COR-L47 (cell line): ENCODE measurements at places on chromosomes 16 and 17.

DNA sequence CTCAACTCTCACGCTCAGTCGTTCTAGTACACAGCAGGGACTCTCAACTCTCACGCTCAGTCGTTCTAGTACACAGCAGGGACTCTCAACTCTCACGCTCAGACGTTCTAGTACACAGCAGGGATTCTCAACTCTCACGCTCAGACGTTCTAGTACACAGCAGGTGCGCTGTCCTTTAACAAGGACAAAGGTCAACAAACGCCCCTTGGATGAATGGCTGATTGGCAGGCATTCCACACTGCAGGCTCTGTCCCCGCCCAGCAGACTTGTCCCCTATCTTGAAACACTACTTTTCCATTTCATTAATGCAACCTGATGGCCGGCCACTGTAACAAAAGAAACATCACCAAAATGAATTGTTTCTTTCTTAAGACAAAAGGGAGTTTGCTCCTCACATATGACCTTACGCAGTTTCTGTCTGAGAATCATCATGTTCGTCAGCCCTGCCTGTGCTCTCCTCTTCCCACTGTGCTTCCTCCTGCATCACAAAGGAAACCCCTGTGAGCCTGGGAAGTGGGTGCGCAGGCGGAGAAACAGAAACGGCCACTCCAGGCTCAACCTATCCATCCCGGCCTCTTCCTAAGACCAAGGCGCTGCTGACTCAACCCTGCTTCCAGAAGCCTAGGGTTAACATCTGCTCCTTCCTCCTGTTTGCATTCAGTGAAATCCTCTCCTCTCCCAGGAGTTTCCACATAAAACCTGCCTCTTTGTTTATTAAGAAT is 59.8 kb downstream of the ANKRD11 start:
- no peak for DNase-seq

DNA sequence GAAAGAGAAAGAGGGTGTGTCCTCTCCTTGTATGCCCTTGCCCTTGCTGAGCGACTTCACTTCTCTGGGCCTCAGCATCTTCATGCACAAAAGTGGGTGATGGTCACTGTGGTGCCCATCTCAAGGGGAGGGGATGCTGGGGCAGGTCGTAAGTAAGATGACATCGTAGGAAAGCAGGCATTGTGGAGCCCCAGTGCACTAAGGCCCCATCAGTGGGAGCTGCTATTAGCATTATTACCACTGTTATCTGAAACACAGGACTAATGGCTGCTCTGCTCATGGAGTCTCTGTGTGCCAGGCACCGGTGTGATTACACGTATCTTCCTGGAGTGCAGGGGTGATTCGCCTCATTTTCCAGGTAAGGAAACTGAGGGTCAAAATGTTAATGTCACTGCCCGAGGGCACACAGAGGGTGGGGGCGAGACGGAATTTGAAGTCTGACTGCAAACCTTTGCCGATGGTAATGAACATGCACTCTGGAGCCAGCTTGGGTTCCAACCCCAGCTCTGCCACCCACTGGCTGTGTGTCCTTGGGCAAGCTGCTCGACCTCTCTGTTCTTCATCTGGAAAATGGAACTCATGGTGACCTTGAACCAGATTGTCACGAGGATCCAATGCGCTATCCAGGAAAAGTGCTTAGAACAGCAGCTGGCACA is 63.2 kb upstream of the GSE1 start:
- no peak for DNase-seq

GRCh38 chr16:72480911-72481310 is 309.0 kb upstream of the PMFBP1 start:
- DNase-seq = no peak

DNA sequence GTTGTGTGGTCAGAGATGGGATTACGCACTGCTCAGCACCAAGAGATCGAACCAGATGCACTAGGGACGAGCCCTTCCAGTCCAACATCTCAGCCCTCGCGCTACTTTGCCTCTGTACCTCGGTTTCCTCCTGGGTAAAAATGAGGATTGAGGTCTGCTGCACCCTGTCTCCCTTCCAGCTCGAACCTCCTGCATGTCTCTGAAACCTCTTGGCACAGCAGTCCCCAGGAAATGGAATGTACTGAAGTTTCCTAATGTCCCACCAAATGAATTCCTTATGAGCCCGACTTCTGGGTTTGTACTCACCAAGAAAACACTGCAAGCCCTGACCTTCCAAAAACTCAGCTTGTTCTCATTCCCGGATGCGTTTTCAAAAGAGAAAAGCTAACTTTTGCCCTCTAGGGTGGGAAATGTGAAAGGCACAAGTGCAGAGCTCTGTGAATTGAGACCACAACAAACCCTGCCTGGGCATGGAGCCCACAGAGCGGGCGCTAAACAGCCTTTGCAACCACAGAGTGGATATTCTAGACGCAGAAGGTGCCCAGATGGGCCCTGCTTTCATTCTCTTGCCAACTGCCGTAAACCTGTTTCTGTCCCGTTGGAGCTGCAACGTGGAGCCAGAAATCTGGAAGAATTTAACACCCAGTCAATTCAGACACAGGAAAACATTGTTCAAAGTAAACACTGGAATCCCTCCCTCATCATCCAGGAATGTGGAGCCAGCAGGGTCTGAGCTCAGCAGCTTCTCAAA is 10.3 kb downstream of the CDRT4 start:
- DNase-seq = no peak

DNA sequence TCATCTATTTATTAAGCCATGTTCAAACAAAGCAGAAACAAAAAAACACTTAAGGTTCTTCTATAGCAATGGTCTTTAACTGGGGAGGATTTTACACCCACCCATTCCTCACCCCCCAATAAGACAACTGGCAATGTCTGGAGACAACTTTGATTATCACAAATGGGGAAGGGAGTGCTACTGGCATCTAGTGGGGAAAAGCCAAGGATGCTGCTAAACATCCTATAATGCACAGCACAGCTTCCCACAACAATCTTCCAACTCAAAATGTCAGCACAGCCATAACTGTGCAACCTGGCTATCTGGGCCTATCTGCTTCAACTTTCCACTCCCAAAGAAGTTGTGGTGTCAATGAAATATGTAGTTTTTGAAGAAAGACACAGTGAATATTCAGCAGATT is 1044.4 kb downstream of the CDH8 start:
- no peak for DNase-seq

DNA sequence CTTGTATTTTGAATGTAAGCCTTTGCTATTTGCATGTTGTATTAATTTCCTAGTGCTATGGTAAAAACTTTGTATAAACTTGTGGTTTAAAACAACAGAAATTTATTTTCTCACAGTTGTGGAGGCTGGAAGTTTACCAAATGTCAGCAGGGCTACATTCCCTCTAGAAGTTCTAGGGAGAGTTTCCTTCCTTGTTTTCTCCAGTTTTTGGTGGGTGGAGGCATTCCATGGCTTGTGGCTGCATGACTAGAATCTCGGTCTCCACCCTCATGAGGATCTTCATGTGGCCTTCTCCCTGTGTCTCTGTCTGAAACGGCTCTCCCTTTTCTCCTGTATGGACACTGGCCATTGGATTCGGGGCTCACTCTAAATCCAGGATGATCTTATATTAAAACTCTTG is 482.2 kb upstream of the GOT2 start:
- DNase-seq = no peak

- no peak for DNase-seq
Measured at GRCh38 chr16:74999219-74999608, 390 bp downstream of the ZNRF1 start.

- peak; percentile 92 for DNase-seq
Measured at GRCh38 chr16:648781-649589, at the start of gene WDR90. Gene WDR90, plus strand, starts transcription at chr16:649365. Its CDS starts 52 bp downstream, at chr16:649417.

- DNase-seq = no peak
Measured at GRCh38 chr17:74408262-74408661, 23.6 kb upstream of the GPRC5C start.

- no peak for DNase-seq
Measured at GRCh38 chr17:6427279-6427781, 7.6 kb downstream of the AIPL1 start.

DNA sequence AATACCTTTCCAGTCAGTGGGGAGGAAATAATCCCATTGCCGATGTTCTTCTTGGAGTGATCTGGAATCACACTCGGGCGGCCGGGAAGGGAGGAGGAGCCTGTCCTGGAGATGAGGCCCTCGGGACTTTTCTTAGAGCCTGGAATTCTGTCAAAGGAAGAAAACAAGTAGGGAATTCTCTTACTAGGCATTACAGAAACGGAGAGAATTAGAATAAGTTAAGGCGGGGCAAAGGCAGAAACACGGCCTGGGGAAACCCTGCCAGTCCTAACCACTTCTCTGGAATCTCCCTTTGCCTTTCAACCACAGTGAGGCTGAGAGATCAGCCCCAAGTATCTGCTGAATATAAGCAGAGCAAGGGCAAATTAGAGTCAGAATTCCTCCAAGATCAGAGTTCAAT is 27.8 kb downstream of the USP36 start:
- no peak for DNase-seq

DNA sequence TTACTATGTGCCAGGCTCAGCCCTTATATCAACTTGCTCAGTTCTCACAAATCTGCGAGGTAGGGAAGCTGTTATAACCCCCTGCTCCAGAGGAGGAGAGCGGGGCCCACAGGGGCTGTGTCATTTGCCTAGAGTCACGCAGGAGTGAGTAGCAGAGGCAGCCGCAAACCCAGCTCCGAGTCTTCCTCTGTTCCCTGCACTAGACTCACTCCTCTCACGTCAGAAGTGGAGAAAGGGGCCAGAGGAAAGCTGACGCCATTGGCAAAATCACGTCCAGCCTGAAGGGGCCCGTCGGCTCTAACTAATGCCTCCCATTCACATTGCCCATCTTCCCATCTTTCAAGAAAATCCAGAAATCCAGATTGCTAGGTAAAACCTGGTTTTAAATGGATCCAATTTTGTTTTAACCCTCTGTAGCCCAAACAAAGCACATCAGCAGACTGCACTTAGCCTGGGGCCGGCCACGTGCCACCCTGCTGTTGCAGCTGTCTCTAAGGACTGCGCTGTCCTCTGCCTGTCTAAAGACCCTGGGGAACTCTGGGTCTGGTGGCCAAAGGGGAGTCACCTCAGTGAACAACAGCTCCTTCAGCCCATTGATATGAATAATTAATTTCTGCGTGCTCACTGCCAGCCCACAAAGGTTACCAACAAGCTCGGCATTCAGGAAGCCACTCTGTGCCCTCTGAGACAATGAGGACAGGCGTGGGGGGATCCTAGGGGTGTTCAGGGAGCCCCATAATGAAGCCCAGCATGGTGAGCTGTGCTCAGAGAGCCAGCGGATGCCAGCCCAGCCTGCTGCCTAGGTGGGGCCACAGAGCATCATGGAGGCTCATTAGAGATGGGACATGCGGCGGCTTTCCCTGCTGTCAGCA is 36.7 kb upstream of the ABR start:
- DNase-seq = no peak

DNA sequence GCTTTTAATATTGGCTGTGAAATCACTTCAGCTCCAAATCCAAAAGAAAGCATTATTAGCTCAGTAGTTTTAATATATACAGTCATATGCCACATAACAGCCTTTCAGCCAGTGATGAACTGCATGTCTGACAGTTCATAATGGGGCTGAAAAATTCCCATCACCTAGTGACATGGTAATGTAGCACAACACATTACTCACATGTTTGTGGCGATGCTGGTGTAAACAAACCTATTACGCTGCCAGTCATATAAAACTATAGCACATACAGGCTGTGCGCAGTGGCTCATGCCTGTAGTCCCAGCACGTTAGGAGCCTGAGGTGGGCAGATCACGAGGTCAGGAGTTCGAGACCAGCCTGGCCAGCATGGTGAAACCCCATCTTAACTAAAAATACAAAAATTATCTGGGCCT is 92.2 kb downstream of the TUBD1 start:
- no peak for DNase-seq

GRCh38 chr16:56399486-56399885 is 25.9 kb downstream of the AMFR start:
- DNase-seq = no peak

- DNase-seq = no peak
Measured at GRCh38 chr17:43430936-43431713, 32.3 kb downstream of the ARL4D start.

GRCh38 chr17:63349478-63350000 is 96.6 kb downstream of the CYB561 start:
- peak; percentile 2 for DNase-seq

DNA sequence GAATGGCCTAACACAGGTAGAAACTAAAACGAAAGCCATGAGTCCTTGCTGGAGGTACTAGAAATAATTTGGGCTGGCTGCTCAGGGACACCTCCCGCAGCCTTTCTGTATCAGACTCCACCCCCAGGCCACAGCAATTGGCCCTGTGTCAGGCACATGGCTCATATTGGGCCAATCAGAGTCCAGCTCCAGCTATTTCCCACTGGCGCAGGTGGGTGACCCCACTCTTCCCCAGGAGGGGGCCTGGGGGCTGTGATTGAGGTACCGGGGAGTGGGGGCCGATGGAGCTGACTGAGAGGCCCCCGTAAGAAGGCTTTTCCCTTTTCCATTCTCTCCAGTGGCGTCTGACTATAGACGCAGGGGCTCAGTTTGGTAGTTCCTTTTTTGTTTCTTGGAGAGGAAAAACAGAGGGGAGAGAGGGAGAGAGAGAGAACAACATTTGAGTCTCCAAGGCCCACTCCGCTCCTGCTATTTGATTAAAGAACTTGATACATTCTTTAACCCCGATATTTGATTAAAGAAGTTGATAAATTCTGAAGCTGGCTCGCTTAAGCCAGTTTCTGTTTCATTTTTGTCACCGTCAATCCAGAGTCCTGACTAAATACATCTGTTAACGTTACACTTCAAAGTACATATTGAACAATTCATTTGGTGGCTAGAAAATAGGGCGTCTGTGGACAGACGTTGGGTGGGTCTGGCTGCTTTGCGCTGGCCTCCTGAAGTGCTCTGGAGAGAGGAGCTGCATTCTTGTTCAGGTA is 26.3 kb downstream of the FOXL1 start:
- no peak for DNase-seq

- no peak for DNase-seq
Measured at GRCh38 chr17:77324227-77324626, 183.5 kb downstream of the SEC14L1 start.

DNA sequence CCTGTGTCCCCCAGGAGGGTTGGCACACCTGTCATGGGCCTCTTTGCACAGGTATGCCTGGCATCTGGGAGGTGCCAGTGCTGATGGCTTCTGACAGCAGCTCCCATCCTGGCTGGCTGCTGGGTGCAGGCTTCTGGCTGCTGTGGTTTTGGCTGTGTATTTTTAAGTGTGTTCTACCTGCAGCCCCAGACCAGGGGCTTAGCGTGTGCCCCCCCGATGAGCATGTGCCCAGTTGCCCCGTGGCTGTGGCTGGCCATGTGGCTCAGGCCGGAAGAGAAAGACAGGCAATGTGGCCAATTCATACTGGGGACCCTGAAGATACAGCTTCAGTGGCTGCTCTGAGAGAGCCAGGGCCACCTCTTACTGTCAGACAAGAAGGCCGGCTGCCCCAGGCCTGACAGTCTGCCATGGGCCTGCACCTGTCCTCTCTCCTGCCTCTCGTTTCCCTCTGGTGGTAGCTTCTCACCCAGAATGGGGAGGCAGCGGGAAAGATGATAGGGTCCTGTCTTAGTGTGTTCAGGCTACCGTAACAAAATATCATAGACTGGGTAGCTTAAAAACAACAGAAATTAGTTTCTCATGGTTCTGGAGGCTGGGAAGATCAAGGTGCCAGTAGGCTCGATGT is 37.6 kb upstream of the LGALS9 start:
- no peak for DNase-seq
